ENCODE measurements at places on chromosomes 13 and 19.
A peak's percentile ranks its signal among the peaks of the same experiment; 100 is the strongest.

- no peak for DNase-seq
Observed at GRCh38 chr13:94659598-94659946, 52.8 kb downstream of the SOX21 start.

DNA sequence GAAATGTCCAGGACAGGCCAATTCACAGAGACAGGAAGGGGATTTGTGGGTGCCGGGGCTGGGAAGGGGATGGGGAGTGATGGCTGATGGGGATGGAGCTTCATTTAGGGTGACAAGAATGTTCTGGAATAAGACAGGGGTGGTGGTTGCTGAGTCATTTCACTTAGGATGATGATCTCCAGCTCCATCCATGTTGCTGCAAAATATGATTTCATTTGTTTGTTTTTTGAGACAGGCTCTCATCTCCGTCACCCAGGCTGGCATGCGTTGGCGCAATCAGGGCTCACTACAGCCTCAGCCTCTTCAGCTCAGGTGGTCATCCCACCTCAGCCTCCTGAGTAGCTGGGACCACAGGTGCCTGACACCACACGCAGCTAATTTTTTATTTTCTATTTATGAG is 3.1 kb upstream of the JSRP1 start:
- DNase-seq = no peak

DNA sequence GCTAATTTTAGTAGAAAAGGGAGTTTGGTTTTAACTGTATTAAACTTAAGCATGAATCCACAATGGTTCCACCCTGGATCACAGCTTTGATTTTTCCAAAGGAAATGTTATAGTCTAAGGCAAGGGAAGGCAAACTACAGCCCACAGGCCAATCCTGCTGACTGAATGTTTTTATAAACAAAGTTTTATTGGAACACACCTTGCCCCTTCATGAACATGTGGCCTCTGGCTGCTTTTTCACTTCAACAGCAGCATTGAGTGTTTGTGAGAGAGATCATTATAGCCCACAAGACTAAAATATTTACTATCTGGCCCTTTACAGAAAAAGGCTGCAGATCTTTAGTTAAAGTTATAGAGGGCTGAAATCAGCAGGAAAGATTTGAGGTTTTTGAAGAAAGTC is 198.7 kb downstream of the IRS2 start:
- DNase-seq = no peak

DNA sequence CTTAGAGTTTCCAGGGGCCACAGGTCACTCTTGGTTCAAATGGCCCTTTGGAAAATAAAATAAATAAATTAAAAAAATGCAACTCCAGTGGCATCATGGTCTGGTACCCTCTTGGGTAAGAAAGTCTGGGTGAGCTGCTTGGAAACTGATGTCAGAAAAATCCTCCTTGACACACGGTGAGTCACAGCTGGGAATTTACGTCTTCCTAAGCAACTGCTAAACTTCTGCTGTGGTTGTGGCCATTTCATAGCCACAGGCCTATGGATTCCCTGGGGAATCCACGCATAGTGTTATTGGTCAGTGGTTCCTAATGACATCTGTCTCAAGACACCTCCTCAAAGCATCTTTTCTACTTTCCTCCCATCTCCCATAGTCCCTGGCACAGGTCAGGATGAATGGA is 220.8 kb downstream of the COG6 start:
- DNase-seq = peak; percentile 98

- DNase-seq = no peak
Observed at GRCh38 chr13:113315992-113316391, 19.0 kb downstream of the LAMP1 start.

DNA sequence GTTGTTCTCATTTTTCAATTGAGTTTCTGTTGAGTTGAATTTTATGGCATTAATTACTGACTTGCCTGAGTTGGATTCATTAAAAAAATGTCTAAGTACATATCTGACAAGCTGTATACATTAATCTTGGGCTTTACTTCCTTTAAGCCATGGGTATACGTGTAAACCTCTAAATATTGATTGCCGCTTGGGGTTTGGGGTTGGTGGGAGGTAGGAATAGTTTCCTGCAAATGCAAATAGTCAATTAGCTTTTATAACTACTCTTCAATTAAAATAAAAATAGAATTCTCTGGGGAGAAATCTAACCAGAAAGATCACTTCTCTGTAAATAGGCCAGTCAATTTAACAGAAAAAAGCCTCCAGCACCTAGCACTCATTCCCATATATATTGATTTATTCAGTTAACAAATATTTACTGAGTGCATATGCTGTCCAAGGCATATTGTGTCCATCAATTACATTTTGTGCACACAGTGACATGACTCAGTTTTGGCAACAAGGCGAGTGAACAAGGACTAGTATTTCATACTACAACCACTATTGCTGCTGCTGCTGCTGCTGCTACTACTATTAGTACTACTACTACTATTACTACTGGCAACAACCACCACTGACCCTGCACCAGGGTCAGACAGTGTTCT is 306.8 kb downstream of the RFC3 start:
- no peak for DNase-seq

- no peak for DNase-seq
Observed at GRCh38 chr19:2411709-2412108, 15.7 kb downstream of the TIMM13 start.

GRCh38 chr19:15379999-15380647 is 536 bp upstream of the AKAP8 start:
- peak; percentile 12 for DNase-seq

DNA sequence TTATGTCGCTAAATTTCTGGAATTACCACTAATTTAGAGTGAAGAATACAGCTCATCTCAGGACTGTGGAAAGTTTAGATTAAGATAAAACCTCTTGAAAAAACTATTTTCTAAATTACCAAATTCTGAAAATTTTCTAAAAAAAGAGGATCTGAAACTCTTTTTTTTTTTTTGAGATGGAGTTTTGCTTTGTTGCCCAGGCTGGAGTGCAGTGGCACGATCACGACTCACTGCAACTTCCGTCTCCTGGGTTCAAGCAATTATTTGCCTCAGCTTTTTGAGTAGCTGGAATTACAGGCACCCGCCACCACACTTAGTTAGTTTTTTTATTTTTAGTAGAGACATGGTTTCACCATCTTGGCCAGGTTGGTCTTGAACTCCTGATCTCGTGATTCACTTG is 16.6 kb upstream of the ZNF253 start:
- DNase-seq = no peak
